Thyroid gland (tissue), 4 donors: ENCODE measurements at places on chromosomes 12 and 14. TPM values are rescaled to one million over a fixed set of nuclear protein-coding genes. Genes with fewer than 3 reads are reported as not detected.

BLOC1S1 gene
- 440 TPM for total RNA-seq

PMCH gene
- total RNA-seq, result not detected

ZBTB42 gene
- 29.4 TPM for total RNA-seq

TUBA1A gene
- total RNA-seq, result 24.6 TPM

MIPOL1 gene
- total RNA-seq, result 17.0 TPM

GRCh38 chr14:54747616-54748015 is 155.0 kb downstream of the GCH1 start:
- peaks cover 7% of the 10 kb centered on the region for H3K4me1 ChIP-seq
- H3K36me3 ChIP-seq, result no peaks in the 10 kb centered on the region
- H3K27ac ChIP-seq, result no peak overlapping the region

- no peaks in the 10 kb centered on the region for H3K27me3 ChIP-seq
- H3K36me3 ChIP-seq, result no peaks in the 10 kb centered on the region
- H3K4me1 ChIP-seq, result peaks cover 11% of the 10 kb centered on the region
- no peak overlapping the region for H3K4me3 ChIP-seq
- no peak overlapping the region for H3K27ac ChIP-seq
- no peak for DNase-seq
These were observed 177.5 kb upstream of the CAND1 start for GRCh38 chr12:67091678-67092077.

GRCh38 chr12:94204499-94205247 is 56.3 kb downstream of the PLXNC1 start:
- H3K4me1 ChIP-seq, result no peaks in the 10 kb centered on the region
- no peak overlapping the region for H3K27ac ChIP-seq
- no peak for DNase-seq
- H3K36me3 ChIP-seq, result no peaks in the 10 kb centered on the region

GRCh38 chr14:85675957-85676356 is 146.0 kb downstream of the FLRT2 start:
- H3K4me1 ChIP-seq, result no peaks in the 10 kb centered on the region
- no peak overlapping the region for H3K27ac ChIP-seq
- no peaks in the 10 kb centered on the region for H3K36me3 ChIP-seq
- H3K27me3 ChIP-seq, result no peaks in the 10 kb centered on the region
- H3K4me3 ChIP-seq, result no peak overlapping the region

DNA sequence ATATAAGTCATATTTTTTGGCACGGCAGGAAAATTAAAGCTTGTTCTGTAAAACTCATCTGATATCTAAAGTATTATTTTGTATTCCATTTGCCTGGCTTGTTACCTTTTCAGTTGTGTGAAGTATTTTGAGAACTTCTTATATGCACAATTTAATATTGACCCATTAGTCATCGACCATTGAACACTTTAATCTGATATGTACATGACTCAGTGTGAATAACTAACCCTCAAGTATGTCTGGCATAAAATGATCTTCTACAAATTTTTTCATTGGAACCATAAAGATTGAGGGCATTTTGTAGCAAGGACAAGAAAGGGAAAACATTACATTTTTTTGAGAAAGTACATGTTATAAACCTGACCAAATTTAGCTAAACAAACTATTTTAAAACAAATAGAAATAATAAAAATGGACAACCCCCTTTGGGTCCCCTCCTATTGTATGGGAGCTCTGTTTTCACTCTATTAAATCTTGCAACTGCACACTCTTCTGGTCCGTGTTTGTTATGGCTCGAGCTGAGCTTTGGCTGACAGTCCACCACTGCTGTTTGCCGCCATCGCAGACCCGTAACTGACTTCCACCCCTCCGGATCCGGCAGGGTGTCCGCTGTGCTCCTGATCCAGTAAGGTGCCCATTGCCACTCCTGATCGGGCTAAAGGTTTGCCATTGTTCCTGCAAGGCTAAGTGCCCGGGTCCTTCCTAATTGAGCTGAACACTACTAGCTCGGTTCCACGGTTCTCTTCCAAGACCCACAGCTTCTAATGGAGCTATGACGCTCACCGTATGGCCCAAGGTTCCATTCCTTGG is 118.8 kb downstream of the SLC6A15 start:
- H3K4me1 ChIP-seq, result no peaks in the 10 kb centered on the region
- no peak for DNase-seq
- H3K4me3 ChIP-seq, result no peak overlapping the region
- H3K27ac ChIP-seq, result no peak overlapping the region

DNA sequence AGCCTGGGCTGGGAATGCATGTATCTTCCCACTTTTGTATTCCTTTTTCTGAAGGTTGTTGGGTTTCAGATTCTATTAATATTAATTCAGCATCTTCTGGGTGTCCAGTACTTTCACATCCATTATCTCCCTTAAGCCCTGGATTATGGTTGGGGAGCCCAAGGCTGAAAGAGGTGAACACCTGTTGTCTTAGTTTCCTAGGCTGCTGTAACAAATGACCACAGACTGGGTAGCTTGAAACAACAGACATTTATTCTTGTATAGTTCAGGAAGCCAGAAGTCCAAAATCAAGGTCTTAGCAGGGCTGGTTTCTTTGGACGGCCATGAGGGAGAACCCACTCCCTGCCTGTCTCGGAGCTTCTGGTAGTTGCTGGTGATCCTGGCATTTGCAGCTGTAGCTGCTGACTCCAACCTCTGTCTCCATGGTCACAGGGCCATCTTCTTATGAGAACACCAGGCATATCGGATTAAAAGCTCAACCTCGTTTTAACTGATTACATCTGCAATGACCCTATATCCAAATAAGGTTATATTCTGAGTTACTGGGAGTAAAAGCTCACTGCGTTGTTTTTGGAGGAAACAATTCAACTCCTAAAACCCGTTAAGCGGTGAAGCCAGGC is 68.2 kb upstream of the CLMN start:
- H3K4me1 ChIP-seq, result no peaks in the 10 kb centered on the region
- H3K27ac ChIP-seq, result no peak overlapping the region
- DNase-seq, result no peak
- H3K4me3 ChIP-seq, result no peak overlapping the region
